ENCODE measurements at places on chromosomes 16 and 17. TPM values are rescaled to one million over a fixed set of nuclear protein-coding genes. Genes with fewer than 3 reads are reported as not detected.

TOX3 gene
- 54.8 TPM for total RNA-seq

CDH13 gene
- total RNA-seq, result 81.1 TPM

SLFN12L gene
- total RNA-seq, result not detected

PYDC1 gene
- not detected for total RNA-seq

UNK gene
- 65.5 TPM for total RNA-seq

CCDC200 gene
- total RNA-seq, result not detected

FZD2 gene
- total RNA-seq, result 1.3 TPM

KREMEN2 gene
- total RNA-seq, result 12.8 TPM

CBFA2T3 gene
- 126 TPM for total RNA-seq

CD79B gene
- not detected for total RNA-seq

SPATA32 gene
- not detected for total RNA-seq

C17orf50 gene
- total RNA-seq, result not detected

MTHFSD gene
- total RNA-seq, result 27.7 TPM

RECQL5 gene
- 49.8 TPM for total RNA-seq

DNAAF8 gene
- total RNA-seq, result 0.59 TPM

TBC1D3E gene
- total RNA-seq, result not detected

ZPBP2 gene
- total RNA-seq, result not detected

HAGHL gene
- 31.7 TPM for total RNA-seq

ITGAX gene
- not detected for total RNA-seq

KRTAP1-5 gene
- not detected for total RNA-seq

RAB37 gene
- total RNA-seq, result 2.1 TPM

TPSD1 gene
- not detected for total RNA-seq

TEKT3 gene
- total RNA-seq, result 0.54 TPM

KRTAP1-1 gene
- not detected for total RNA-seq

CACNG1 gene
- total RNA-seq, result not detected

TBC1D3C gene
- not detected for total RNA-seq

PPP1R1B gene
- not detected for total RNA-seq

HOXB8 gene
- not detected for total RNA-seq

AGRP gene
- total RNA-seq, result not detected

C17orf67 gene
- total RNA-seq, result not detected

VASN gene
- 4.1 TPM for total RNA-seq

GPR142 gene
- total RNA-seq, result 20.7 TPM

KRT32 gene
- not detected for total RNA-seq
